ENCODE measurements at places on chromosomes 5 and 9.

DNA sequence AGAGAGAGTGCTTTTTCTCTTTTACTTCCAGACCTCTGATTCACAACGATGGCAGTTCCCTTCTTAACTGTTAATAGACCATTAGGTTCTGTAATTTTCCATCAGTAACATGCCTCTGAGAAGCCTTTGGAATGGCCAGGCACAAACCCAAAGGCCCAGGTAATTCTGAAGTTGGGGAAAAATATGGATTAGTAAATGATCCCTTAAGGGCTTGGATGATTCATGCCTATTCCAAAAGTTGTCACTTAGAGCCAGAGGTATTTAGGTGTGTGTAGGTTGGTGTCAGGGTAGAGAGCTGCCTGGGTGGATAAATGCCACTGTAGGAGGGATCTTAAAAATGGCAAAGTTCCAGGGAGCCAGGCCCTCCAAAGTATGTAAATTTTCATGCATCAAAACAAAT is 228.8 kb downstream of the PLK2 start:
- no peaks in the 10 kb centered on the region for H3K27me3 ChIP-seq
- no peaks in the 10 kb centered on the region for H3K4me1 ChIP-seq
- no peak overlapping the region for H3K27ac ChIP-seq
- H3K36me3 ChIP-seq: no peaks in the 10 kb centered on the region

DNA sequence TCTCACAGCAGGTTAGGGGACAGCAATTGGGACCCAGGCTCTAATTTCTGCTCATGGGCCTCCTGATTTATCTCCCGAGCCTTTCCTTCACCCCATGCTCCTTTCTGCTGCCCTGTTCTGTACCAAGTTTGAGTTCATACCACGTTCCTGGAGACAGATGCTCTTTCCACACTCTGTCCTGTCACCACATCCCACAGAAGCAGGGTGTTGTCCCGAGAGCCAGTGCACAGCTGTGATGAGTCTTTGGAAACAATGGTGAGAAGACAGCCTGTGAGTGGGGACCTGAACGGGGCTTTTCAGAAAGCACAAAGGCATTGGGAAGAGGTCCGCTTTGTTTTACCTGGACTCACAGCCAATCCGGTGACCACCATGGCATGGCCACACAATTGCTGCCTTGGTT is 17.4 kb downstream of the WDR31 start:
- H3K36me3 ChIP-seq: no peaks in the 10 kb centered on the region
- no peak overlapping the region for H3K4me3 ChIP-seq
- no peak for DNase-seq
- H3K27ac ChIP-seq: no peak overlapping the region
- H3K4me1 ChIP-seq: no peaks in the 10 kb centered on the region

GRCh38 chr5:25025831-25026230 is 381.1 kb upstream of the CDH10 start:
- no peaks in the 10 kb centered on the region for H3K36me3 ChIP-seq
- peaks cover 16% of the 10 kb centered on the region for H3K4me1 ChIP-seq
- DNase-seq: no peak
- no peak overlapping the region for H3K4me3 ChIP-seq
- no peak overlapping the region for H3K27ac ChIP-seq

GRCh38 chr5:142208777-142209312 is 100.3 kb downstream of the NDFIP1 start:
- DNase-seq: no peak
- no peaks in the 10 kb centered on the region for H3K4me1 ChIP-seq
- H3K27me3 ChIP-seq: no peaks in the 10 kb centered on the region
- H3K27ac ChIP-seq: no peak overlapping the region

DNA sequence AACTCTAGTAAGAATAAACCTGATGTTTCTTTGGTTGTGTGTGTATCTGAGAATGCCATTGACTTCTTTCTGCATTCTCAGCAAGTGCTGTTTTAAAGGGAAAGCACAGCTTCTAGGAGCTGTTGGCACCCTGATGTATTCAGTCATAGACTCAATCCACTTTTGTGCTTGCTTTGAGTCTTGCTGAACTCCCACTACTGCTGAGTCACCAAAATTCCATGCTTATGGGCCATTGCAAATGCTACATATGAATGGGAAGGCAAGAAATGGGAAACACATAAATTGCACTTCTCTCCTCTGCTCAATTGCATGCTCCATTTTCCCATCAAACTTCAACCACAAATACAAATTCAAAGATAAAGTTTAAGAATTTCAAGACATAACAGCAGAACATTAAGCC is 9.8 kb upstream of the FTMT start:
- no peaks in the 10 kb centered on the region for H3K36me3 ChIP-seq
- no peaks in the 10 kb centered on the region for H3K27me3 ChIP-seq
- H3K4me1 ChIP-seq: no peaks in the 10 kb centered on the region
- H3K27ac ChIP-seq: no peak overlapping the region
- DNase-seq: no peak
- H3K4me3 ChIP-seq: no peak overlapping the region

DNA sequence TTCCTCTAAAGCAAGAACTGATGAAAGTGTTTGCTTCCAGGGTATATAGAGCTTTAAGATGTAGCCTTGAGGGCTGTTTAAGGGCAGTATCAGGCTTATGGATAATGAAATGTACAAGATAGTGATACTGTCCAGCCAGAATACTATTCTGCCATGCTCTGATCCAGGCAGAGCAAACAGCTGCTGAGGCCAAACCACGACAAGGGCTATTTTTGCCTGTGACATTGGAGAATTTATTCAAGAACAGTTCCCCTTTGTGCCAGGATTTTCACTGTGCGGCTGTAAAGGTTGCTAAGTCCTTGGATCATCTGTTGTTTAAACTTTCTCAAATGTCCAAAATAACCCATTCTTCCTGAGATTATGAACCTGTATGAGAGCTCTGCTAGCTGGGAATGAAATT is 70.4 kb downstream of the OTP start:
- no peaks in the 10 kb centered on the region for H3K36me3 ChIP-seq
- H3K27me3 ChIP-seq: peaks cover 81% of the 10 kb centered on the region
- H3K27ac ChIP-seq: no peak overlapping the region
- no peak overlapping the region for H3K4me3 ChIP-seq
- peaks cover 17% of the 10 kb centered on the region for H3K4me1 ChIP-seq
